ENCODE measurements at places on chromosomes 11 and 22.
A peak's percentile ranks its signal among the peaks of the same experiment; 100 is the strongest.

GRCh38 chr11:111378185-111378860, 752 bp downstream of the POU2AF1 start:
- DNase-seq, result no peak

DNA sequence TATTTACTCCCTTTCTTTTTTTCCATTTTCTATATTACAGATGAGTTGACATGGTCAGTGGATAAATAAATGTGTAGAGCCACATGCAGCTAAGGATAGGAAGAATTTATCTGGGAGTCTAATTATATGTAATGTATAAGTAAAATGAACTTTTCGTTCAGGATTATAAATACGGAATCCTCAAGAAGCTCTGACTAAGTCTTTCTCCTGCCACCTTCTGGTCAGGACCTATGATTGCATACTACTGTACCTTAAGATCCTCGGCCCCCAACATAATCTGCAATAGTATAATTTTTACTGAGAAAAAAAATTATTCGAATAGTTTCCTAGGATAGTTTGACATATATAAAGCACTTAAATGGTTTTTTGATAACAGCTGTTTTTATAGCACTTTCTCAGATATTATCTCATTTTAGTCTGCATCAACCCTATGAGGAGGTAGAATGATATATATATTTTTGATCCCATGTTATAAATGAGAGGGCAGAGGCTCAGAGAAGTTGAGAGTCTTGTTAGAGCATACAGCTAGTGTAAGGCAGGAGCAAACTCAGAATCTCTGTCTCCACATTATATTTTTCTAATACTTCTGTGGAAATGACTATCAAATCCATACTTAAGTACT, 36.1 kb downstream of the CCDC90B start:
- DNase-seq, result peak; percentile 7

DNA sequence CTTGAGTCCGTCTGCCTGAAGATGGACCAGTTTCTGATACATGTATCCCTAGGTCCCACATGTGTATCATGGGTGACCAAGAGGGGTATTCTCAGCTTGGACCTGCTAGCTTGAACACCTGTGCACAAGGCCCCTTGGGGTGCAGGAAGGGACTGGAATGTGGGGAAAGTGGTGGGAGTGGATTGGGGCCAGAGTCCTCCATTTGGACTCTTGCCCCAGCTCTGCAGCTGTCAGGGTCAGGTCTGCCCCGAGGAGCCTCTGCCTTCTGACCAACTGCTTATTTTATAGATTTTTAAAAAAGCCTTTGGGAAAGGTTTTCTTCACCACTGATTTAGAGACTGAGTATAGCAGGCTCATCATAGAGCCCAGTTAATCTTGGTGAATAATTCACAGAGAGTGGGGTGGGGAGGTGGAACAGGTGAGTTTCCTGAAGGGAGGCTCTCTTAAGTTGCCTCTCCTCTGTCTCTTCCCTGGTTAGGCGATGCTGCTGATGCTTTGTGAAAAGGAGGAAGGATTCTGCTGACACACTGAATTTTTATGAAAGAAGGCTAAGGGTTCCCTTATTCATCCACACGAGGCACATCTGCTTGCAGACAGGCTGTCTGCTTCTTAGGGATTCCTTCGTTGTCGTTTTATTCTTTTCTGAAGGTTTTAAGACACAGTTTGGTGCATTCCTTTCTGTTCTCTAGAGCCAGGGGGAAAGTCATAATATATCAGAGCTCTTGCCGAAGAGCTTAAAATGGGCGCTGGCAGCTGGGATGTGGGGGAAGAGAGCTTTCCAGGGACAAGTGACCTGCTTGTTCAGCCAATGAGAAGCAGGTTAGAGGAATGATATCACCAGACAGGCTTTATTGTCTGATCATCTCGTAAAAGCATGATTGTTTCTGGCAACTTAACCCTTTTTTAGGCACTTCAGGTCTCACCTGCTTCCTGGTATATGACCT, 19.9 kb downstream of the TRIM44 start:
- DNase-seq, result no peak

- DNase-seq, result no peak
These were observed 791.7 kb downstream of the BRD1 start for GRCh38 chr22:49035818-49036457.
